GDM1 (cell line): ENCODE measurements at places on chromosomes 11 and 22.
A peak's percentile ranks its signal among the peaks of the same experiment; 100 is the strongest.

DNA sequence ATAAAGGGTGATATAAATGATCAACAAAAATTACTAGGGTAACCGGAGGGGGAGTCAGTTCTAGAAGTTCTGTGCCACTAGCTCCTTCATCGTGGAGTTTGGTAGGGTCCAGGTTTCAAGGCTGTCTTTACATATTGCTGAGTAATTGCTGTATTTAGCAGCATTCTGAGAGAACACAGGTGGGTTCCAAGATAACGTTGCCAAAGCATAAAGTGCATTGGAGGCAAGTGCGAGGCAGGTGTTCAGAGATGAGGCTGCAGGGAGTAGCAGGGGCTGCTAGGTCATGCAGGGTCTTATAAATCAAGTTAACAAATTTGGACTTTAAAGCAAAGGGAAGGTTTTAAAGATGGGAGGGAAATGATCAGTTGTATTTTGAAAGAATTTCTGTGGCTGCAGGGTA, 17.8 kb downstream of the SGSM3 start:
- DNase-seq = no peak

DNA sequence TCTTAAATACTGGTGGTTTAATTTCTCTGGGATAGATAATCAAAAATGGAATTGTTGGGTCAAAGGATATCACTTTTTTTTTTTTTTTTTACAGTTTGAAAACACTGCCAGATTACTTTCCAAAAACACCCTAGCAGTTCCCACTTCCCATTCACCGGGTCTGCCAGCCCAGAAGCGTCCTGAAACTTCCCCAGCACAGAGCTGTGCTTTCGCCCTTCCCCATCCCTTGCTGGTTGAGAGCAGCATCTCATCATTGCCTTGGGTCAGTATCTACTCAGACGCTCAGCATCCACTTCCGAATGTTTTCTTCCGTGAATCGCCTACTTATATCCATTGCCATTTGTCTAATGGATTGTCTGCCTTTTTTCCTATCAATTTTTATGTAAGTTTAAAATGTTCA, 5.5 kb downstream of the CERK start:
- DNase-seq = no peak

DNA sequence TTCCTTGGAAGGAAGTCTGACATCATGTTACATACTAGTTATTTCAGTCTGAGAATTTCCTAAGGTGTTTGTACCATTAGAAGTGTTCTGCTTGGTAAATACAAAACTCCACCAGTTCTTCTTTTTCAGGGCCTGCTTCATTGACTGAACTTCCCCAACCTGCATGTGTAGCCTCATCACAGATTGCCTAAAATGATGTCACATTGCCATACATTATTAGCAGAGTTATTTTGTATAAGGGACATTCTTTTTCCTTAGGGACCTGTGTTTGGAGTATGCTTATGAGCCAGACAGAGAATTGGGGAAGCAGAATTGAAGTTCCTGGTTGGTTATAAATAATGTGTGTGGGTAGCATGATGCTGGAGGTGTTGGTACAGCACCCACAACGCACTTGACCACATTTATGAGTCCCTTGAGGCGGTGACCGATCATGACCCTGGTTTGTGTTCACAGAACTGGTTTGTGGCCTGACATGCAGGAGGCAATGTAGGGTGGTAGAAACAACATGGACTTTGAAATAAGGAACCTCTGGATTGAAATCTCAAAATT, 16.4 kb upstream of the MMP7 start:
- DNase-seq = peak; percentile 56

- no peak for DNase-seq
Observed at GRCh38 chr22:45496451-45496941, 6.2 kb upstream of the FBLN1 start.

- peak; percentile 4 for DNase-seq
Observed at GRCh38 chr11:116513894-116514293, 258.9 kb downstream of the BUD13 start.

GRCh38 chr11:44324749-44325525, 15.0 kb upstream of the ALX4 start:
- no peak for DNase-seq

- DNase-seq = peak; percentile 91
Observed at GRCh38 chr22:20159076-20159475, 8.2 kb upstream of the CCDC188 start.

- no peak for DNase-seq
Observed at GRCh38 chr22:47376322-47376700, 613.9 kb downstream of the TBC1D22A start.

GRCh38 chr11:95293116-95293515, 62.1 kb upstream of the SESN3 start:
- no peak for DNase-seq

DNA sequence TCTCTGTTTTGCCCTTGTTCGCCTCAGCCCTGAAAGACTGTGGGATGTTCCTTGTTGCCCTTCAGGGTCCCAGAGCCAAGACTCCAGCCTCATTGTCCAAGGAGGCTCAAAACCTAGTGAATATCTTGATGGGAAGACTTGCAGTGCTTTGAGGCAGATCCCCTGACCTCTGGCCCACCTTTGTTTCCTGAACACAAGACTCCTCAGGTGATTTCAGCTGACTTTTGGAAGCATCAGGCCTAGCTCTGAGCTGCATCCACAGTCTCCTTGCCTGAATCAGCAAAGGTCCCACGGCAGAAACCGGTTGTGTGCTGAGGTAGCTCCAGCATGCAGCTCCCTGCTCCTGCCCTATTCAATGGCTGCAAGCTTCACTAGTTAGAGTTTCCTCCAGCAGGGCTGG, 159.3 kb upstream of the B3GAT1 start:
- DNase-seq = no peak

DNA sequence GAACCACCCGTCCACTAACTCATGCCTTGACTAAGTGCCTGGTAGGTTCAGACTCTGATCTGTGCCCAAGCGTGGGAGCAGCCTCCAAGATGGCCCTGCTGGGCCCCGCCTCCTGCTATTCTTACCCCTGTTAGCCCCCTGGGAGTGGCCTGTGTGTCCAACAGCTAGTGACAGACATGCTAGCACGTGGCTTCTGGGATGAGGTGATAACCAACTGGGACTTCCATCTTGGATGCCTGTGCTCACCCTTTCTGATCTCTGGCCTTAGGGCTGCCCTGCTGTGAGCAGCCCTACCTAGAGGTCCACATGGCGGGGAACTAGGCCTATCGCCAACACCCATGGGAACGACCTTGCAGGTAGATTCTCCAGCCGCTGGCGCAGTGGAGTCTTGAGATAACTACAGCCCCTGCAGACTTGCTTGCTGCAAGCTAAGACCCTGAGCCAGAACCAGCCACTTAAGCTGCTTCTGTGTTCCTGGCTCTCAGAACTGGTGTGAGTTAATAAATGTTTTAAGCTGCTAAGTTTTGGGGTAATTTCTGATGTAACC, 2.7 kb downstream of the MRPL21 start:
- DNase-seq = no peak

GRCh38 chr22:50320671-50321325, 6.0 kb downstream of the DENND6B start:
- no peak for DNase-seq

- DNase-seq = no peak
Observed at GRCh38 chr11:105204636-105205035, 65.1 kb upstream of the CARD18 start.

GRCh38 chr11:31442086-31442485, 67.3 kb downstream of the IMMP1L start:
- DNase-seq = no peak

- no peak for DNase-seq
Observed at GRCh38 chr22:45490836-45491235, 11.8 kb upstream of the FBLN1 start.

- no peak for DNase-seq
Observed at GRCh38 chr11:57764972-57765371, 3.4 kb downstream of the CTNND1 start.

GRCh38 chr11:8235925-8236324, 27.8 kb downstream of the LMO1 start:
- no peak for DNase-seq
